NCI-H187 treated with DMSO at 0.1 percent for 48 hours (cell line): ENCODE measurements at places on chromosomes 1 and 21.

DNA sequence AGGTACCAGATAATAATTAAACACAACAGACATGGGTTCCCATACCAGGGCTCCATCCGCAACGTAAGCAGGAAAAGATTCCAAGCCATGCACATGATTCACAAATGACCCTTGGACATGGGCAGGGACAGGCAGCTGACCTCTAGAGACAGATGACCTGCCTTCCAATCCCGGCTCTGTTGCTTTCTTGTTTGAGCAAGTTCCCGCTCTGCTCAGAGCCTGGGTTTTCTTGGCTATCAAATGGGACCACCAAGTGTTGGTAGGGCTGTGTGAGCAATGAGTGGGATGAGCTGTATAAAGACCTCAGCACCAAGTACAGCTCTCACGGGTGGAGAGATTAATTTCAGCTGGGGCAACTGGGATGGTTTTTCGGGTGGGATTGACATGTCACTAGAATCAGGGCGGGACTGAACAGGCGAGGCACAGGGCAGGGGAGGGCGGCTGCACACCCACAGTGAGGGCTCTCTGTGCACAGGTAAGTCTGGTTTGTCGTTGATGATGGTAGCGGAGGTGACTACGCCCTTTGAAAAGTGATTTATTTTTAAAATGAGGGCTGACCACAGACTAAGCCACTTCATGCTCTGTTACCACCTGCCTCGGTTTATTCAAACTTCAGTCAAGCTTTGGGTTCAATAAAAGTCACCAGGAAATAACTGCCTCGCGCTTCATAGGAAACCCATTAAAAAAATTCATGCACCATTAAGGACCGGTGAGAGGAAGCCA is 57.5 kb upstream of the IFFO2 start:
- peak; percentile 48 for DNase-seq

GRCh38 chr1:7177438-7178146 is 392.3 kb downstream of the CAMTA1 start:
- DNase-seq = no peak

GRCh38 chr21:28986677-28987076 is 6.0 kb downstream of the LTN1 start:
- no peak for DNase-seq

DNA sequence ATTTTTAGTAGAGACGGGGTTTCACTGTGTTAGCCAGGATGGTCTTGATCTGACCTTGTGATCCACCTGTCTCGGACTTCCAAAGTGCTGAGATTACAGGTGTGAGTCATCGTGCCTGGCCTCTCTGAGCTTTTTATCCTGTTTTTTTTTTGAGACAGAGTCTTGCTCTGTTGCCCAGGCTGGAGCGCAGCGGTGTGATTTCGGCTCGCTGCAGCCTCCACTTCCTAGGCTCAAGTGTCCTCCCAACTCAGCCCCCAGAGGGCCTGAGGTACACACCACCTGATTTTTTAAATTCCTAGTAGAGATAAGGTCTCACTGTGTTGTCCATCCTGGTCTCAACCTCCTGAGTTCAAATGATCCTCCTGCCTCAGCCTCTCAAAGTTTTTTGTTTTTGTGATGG is 20.4 kb downstream of the SESN2 start:
- no peak for DNase-seq

DNA sequence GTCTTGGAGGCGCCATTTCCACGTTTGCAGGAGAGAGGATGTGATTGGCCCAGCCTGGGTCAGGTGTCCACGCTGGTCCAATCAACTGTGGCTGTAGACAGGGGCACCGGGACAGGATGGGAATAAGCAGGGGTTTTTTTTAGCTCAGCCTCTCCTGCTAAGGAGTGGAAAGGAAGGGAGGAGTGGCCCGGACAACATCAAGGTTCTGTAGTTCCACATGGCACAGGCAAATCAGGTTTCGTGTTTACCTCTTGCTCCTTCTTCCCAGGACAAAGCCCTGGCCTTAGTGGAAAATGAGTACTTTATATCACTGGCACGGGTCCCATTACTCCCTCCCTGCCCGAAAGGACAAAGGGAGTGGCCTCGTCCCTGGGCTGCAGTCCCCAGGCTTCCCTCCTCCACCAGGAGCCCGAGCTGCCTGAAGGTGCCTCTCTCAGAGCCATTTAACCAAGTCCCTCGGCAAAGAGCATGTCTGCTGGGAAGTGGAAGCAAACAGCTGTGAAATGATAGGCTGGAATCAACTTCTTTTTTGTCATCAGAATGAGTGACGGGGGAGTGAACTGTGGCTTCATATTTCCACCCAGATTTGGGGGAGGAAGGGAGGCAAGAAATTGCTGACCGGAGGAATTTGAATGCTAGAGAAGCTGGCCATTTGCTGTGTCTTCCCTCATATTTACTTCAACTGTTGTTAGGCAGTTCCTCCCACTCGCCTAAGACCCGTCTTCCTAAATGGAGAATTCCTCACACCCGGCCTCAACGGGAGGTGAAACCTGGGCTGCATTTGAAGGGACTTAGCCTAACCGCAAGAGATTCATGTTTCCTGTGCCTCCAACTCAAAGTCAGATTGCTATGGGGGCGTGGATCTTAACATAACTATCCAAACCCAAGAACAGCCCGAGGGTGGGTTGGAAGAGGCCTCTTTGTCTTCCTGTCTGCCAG is 84.9 kb upstream of the SLC44A3 start:
- no peak for DNase-seq

DNA sequence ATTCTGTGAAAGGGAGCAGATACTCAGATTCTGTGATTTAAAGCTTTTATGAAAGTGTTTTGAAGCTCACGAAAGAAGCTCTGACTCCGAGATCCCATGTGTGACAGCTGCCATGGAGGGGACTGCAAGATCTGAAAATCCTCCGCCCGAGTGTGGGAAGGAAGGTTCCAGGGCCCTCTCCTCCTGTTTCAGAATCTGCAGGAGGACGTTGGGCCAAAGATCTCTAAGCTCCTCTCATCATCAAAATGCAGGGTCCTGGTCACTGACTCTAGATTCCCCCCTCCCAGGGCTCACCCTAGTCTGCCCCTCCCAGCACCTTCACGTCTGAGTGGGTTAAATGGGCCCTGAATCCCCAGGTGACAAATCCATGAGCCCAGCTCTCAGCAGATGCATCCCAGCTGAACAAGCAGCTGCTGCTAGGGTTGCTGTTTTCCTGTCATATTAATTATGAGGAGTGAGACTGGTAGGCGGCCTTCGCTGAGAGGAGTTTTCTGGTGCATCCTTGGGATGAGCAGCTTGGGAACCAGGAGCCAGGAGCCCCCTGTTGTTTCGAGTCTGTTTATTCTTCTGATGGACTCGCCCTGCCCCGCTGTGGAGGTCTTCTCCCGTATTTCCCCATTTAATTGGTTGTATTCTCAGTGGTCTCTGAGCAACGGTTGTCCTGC is 402.0 kb downstream of the MATN1 start:
- DNase-seq = no peak

- DNase-seq = no peak
These were observed 267.4 kb downstream of the KCNH1 start for GRCh38 chr1:210866532-210866931.

GRCh38 chr1:111992476-111992875 is 3.0 kb upstream of the KCND3 start:
- no peak for DNase-seq

DNA sequence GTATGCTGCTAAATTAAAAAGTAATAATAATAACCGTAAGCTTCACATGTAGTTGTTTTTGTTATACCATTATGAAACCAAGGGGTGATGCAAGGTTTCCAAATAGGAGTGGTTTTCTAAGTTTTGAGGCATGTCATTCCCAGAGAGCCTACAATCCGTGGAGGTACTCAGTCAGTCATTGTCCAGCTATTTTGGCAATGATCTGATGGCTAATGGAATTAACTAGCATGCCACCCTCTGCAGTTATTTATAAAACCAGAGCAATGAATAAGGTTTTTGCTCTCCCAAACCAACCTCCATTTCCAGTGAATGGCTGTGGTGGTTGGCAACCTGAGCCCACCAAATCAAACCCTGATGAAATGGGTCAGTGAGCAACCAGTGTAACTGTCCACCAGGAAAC is 106.4 kb downstream of the TBX15 start:
- DNase-seq = no peak

- no peak for DNase-seq
These were observed 1.2 kb downstream of the RXRG start for GRCh38 chr1:165443539-165444311.

GRCh38 chr1:29686012-29686930 is 449.9 kb downstream of the PTPRU start:
- DNase-seq = no peak

- DNase-seq = no peak
These were observed 242.3 kb downstream of the GPATCH2 start for GRCh38 chr1:217388522-217389065.

- no peak for DNase-seq
These were observed 15.4 kb upstream of the ZBTB21 start for GRCh38 chr21:42025376-42026081.

DNA sequence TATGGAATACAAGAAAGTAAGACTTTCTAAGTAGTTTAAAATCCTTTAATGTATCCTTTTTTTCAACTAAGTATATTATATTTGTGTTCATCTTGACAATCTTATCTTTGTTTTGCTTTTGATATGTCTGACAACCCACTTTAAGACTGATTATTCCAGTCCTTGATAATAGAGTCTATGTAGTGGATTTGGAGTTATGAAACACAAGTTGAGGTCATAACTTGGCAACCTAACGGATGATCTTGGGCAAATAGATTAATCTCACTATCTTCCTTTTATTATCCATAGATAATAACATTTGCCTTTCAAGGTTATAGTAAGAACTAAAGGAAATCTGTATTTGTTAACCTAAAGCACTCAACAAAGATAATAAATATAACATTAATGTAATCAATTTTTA is 4.8 kb upstream of the GBP2 start:
- no peak for DNase-seq

DNA sequence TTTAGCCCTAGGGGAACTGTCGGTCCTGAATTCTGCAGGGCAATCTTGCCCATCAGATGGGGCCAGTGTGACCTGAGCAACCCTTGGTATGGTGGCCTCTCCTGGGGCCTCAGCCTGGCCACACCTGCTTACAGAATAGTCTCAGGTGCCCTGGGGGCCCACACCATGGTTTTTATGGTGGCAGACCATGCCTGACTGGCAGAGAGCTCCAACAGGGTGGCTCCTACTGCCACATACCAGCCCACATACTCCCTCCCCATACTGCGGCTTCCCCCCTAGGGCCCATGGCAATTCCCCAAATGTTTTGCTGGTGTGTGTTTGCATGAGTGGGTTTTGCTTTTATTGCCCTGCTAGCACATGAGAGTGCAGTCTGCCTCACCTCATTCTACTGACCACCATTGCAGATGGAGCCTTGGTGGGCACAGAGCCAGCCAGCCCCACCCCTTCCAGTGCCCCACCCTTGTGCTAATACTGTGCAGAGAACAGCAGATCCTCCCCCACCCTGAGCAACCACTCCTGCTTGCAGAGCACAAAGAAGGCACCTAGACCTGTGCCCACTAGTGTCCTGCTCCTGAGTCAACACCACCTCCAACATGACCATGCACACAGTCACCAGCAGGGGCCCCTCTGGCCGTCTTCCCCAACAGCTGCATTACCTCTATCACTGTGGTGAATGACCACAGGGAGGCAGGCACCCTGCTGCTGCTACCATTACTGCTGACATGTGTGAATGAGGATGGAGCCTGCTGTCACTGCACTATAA is 86.8 kb downstream of the GDAP2 start:
- no peak for DNase-seq

GRCh38 chr1:19456968-19457441 is 28.3 kb downstream of the CAPZB start:
- DNase-seq = no peak

DNA sequence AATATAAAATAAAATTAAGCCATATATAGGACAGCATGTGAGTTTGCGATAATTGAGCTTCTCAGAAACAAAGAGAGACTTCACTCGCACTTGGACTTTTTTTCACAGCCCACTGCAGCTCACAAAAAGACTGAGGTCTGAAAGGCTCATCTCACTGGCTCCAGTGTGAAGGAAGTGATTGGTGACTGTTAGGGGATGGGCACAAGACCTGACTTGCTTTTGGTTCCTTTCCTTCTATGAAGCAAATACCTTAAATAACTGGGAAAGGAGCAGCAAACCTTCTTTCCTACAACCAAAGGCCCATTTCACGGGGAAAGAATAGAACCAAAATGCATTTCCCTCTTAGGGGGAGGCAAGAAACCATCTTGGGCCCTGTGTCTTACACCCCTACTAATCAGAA is 13.1 kb upstream of the TTLL7 start:
- no peak for DNase-seq

DNA sequence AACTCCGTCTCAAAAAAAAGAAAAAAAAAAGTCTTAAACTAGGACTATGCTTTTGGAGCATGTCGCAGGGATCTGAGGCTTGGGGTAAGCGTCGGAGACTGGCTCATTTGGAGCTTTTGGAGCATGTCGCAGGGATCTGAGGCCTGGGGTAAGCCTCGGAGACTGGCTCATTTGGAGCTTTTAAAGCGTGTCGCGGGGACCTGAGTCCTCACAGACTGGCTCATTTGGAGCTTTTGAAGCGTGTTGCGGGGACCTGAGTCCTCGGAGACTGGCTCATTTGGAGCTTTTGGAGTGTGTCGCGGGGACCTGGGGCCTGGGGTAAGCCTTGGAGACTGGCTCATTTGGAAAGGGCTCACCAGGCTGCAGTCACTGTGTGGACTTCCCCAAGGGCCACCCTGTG is 13.6 kb upstream of the TSPEAR start:
- DNase-seq = no peak

GRCh38 chr21:44595524-44595923 is 3.2 kb upstream of the KRTAP10-6 start:
- DNase-seq = no peak

DNA sequence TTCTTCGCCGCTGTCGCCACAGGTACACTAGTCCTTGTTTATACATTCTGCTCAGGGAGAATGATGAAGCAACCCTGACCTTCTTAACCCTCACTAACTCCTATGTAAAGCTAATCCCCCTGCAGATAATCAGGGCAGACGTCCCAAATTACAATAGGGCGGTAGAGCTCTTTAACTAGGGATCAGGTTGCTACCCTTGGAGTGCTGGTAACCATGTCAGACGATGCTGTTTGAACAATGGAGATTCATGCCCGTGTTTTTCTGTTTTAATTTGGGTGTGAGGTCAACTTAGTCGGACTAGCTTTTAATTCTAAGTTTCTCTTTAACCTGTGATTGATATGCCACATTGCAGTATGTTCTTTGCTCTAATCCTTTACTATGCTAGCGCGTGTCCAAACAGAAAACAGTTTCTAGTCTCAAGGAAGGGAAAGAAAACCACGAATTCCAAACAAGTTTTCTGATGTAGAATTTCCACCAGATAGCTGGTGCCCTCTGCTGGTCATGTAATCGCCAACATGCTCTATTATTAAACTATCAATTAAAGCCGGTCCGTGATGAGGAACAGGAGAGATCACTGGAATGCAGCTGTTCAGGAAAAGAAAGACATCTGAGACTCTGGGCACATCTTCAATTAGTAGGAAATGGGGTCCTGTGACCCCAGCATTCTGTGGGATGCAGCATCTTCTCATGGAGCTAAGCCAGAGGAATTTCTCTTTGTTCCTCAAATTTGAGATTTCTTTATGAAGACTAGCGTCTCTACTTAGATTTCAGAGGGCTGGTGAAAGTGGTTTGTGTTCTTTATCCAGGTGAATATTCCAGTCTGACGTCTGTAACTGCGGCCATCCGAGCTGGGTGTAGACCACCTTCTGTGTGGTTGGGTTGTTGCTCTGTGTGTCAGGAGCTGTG is 18.3 kb upstream of the VAMP3 start:
- DNase-seq = peak; percentile 26
